Adrenal gland (tissue), 19 donors: ENCODE measurements at places on chromosomes 12 and 14.

DNA sequence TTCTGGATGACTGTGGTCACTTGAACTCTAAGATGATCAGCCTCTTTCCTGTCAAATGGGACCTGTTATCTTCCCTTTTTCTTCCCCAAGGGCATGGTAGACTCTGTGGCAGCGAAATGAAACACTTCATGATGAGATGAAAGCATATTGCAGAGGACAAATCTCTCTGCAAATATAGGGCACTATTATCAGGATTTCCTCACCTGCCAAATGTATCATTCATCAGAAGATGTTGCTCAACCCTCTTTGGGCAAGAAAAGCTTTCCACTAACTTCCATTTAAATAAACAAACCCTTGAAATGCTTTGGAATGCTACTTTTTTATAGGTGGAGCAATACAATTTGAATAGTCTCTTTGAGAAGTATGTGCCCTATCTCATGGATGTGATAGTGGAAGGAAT is 105.0 kb downstream of the DNAH10 start:
- DNase-seq, result no peak

DNA sequence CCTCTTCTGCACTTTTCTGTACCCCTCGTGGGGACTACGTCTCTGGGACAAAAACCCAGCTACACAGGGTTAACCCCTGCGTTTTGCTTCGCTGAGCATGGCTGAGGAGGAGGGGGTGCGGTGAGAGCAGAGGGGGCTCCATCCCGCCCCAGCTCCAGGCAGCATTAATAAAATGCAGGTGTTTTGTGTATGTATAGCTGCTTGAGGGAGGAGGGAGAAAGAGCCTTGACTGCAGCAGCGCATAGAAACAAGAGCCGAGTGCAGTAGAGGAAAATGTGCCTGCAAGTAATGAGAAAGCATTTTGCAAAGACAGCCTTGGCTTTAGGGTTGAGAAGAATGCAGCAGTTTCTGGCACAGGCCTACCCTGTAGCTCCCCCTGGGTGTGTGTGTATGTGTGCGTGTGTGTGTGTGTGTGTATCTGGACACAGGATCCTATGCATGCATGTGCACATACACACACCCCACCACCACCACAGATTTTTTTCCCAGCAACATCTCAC is 103.9 kb downstream of the ZFP36L1 start:
- DNase-seq, result no peak

DNA sequence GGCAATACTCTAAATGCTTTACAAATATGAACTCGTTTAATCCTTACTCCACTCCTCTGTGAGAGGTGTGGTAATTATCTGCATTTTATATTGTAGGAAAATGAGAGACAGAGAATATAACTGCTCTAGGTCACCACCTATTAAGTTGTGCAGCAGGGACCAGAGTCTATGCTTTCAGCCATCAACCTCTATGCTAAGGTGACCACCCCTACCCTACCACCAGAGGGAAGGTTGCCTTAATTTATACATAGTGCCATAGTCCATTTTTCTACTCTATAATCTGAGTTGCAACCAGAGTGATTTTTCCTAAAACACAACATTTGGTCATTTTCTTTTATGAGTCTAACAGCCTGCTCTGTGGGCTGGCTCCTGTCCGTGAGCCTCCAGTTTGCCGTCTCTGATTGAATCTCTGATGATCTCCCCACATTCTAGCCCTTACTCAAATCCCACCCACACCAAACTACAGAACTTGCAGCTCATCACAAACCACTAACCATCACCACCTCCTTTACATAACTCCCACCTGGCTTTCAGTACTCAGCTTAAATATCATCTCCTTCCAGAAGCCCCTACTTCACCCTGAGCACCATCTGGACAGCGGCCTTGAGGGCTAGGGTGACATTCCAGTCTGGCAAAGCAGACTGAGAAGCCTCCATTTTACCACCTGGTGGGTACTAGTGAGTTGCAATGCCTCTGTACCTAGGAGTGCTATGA is 126.6 kb downstream of the PPM1H start:
- DNase-seq, result no peak

DNA sequence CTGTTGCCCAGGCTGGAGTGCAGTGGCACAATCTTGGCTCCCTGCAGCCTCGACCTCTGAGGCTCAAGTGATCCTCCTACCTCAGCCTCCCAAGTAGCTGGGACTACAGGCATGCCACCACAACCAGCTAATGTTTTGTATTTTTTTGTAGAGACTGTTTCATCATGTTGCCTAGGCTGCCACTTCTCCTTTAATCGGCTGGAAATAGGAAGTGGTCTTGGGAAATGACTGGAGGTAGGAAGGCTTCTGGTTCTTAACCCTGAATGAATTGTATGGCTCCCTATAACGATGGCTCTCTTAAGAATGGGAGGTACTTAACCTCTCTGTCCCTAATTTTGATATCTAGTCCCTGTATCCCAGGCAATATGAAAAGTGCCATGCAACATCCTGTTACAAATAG is 113.9 kb upstream of the USP15 start:
- no peak for DNase-seq

DNA sequence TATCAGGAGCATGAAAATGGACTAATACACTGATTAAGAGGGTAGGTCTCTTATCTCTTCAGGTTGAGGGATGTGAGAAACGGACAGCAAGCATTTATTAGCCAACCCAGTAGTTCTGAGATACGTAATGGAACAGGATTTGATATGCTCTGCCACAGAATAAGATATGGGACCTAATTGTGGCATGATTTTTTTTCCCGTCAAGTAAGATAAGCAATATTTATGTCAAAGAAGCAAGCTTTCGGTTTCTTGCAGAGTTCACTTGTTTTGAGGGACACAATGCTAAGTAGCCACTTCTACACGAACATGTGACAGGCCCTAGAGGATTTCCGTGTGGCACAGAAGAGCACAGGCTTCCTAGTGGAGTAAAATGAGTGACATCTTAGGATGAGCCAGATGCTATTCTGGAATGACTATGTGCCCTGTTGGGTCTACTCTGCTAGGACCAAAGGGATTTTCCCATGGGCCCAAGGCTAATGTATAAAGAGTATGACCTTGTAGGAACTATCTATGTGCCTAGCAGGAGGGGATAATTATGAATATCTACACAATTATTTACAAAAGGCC is 57.9 kb downstream of the SLC38A1 start:
- DNase-seq, result no peak

- no peak for DNase-seq
Measured at GRCh38 chr12:13288501-13288900, 92.0 kb downstream of the EMP1 start.

GRCh38 chr12:114697741-114698565 is 14.0 kb upstream of the TBX3 start:
- peak; percentile 10 for DNase-seq

GRCh38 chr12:22916815-22917214 is 291.8 kb downstream of the ETNK1 start:
- DNase-seq, result no peak

- DNase-seq, result no peak
Measured at GRCh38 chr12:23262670-23263069, 637.7 kb downstream of the ETNK1 start.

DNA sequence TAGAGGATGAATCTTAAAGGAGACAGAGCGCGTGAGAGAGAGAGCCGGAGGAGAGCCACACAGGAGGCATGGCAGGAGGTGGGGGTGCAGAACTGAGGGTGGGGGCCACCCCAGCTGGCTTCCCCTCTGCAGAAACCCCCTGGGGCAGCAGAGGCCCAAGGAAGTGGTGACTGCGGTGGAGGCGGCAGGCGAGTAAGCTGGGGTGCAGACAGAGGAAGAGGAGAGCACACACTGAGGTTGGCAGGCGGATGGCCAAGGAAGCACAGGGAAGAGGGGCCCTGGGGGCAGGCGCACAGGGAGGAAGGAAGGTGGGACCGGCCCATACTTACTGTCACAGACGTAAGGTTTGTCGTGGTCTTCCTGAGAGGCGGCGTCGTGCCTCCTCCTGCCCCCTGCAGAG is 179.8 kb downstream of the DPF3 start:
- no peak for DNase-seq

GRCh38 chr14:95193081-95193480 is 35.8 kb upstream of the DICER1 start:
- no peak for DNase-seq

GRCh38 chr14:99262977-99263448 is 9.0 kb downstream of the BCL11B start:
- DNase-seq, result no peak

DNA sequence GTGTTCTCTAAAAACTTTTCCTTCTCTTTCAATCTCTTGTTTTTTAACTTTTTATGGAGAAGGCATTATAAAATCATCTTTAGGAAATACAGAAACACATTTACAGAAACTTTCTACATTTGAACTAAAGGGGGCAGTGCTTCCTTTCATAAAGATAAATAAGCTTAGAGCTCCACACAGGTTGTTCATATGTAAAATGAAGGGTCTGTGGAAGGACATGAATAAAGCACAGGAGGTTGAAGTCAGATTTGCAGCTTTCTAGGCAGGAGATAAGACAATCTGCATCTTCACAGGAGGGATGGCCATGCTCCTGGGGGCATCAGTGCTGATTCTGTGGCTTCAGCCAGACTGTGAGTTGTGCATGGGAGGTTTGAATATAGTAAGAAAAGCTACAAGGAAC is 426.0 kb downstream of the DAD1 start:
- DNase-seq, result no peak

- no peak for DNase-seq
Measured at GRCh38 chr12:124722878-124723277, 140.8 kb downstream of the SCARB1 start.

DNA sequence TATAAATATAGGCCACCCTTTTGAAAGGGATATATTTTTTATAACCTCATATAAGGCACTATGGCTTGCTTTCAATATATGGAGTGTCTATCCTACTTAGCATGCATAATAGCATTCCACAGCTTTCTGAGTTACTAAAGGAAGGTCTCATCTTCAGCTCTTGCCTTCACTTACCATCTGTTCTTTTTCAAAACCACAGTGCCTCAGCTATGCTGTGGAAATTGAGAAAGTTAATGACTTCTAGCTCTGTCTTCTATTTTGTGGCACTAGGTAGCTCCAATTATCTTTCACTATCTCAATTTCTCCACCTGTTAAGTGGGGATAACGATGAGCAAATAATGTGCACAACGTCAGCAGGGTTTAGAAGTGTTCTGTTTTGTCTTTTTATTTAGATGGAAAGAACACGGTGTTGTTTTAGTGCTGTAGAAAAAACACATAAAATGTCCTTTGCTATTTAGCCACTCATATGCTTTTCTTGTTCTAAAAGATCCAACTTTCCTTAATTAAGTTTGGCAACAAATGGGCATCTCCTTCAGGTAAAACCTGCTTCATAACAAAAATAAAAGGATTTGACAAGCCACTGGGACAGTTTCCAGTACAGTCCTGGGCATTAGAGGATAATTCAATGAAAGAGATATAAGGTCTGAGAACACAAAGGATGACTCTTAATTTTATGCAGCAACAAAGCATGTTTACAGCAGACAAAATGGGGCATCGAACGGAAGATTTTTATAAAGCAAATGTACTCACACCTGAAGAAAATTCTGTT is 462.0 kb upstream of the SYT1 start:
- no peak for DNase-seq

DNA sequence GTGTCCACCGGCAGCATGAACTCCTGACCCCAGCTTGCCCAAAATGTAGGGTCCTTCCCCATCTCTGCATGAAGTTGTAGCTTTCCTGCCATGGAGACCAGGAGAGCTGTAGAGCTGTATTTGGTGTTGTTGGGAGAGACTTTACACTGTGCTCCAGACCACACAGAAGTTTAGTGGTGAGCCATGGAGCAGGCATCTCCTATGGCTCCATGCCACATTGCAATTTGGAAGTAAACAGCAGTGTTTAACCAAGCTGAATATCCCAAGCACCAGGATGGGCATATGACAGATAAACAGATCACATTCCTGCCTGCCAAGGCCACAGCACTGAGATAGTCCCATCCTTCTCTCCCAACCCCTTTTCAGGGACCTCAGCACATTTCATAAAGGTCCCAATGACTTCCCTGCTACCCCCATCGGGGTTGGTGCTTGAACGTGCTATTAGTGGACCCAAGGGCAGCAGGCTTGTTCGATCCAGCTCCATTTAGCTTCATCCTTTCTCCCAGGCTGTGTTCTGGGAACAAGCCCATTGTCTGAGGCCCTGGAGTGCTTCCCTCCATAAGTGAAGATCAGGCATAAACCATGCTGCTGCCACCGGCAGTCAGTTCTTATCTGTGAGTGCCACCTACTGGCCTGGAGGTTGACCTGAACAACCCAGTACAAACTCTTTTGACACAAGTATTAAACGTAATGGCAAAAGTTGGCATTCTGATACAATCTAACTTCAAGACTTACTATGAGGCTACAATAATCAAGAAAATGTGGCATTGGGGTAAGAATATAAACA is 172.3 kb upstream of the ATXN7L3B start:
- DNase-seq, result peak; percentile 11

GRCh38 chr14:49928015-49928414 is 35.1 kb downstream of the ARF6 start:
- no peak for DNase-seq

DNA sequence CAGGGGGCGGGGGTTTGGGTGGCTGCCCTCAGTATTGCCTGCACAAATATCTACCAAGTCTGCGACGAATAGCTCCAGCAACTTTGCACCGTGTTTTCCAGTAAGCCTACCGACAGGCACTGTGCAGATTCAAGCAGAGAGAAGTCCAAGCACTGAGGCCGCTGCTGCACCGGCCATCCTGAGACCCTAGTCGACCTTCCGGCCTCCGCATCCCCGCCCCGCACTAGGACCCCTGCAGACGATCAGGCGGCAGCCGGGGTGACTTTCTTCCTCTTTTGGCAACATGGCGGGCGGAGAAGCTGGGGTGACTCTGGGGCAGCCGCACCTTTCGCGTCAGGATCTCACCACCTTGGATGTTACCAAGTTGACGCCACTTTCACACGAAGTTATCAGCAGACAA is at the start of gene EIF2S3B:
EIF2S3B (plus strand) TSS at position 271 of the 400 bp plus-strand sequence; CDS start at position 284, 13 bp downstream.
- no peak for DNase-seq

DNA sequence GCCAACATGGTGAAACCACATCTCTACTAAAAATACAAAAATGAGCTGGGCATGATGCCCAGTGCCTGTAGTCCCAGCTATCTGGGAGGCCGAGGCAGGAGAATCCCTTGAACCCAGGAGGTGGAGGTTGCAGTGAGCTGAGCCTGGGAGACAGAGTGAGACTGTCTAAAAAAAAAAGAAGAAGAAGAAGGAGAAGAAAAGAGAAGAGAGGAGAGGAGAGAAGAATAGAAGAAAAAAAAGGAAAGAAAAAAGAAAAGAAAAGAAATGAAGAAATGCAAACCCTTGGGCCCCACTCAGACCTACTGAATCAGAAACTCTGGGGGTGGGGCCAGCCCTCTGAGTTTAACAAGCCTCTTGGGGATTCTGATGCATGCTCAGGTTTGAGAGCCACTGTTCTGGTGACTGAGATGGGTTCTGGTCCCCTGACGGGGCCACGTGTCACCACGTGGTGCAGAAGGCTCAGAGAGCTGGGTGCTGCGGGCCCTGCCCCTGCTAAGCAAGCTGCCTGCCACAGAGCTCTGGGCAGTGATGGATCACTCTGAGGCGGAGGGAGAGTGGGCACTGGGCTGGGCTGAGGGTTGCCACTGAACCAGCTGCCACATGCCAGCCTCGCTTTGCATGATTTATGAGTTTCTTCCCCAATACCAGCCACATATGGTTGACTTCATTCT is 37.5 kb downstream of the ERH start:
- DNase-seq, result no peak
